ENCODE measurements at places on chromosomes 7 and 10.

GRCh38 chr10:71463111-71463510 lies 66.4 kb downstream of the CDH23 start:
- no peak for DNase-seq

GRCh38 chr7:11702938-11703337 lies 129.1 kb downstream of the THSD7A start:
- no peak for DNase-seq

- no peak for DNase-seq
Measured at GRCh38 chr7:135390829-135391228, 119.1 kb downstream of the CNOT4 start.

- DNase-seq, result peak; percentile 8
Measured at GRCh38 chr7:94510582-94511496, 1.2 kb downstream of the CASD1 start.

GRCh38 chr7:117041822-117042221 lies 88.5 kb downstream of the ST7 start:
- DNase-seq, result no peak

DNA sequence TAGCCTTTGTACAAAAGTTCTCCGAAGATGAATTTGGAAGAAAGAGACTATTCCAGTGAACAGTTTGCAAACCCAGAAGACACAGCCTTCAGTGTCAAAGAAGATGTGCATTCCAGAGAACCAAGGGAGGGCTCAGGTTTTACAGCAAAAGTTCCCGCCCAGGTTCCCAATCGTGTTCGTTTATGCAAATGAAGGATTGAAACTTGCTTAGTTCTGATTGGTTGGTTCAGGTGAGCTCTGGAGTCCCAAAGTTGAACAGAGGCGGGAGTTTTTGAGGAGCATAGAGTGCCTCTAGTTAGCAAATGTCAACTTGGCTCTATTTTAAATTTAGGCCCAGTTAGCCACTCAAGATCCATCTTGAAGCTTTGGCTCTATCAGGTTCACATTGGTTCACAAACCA lies 51.3 kb downstream of the TMEM270 start:
- DNase-seq, result no peak

DNA sequence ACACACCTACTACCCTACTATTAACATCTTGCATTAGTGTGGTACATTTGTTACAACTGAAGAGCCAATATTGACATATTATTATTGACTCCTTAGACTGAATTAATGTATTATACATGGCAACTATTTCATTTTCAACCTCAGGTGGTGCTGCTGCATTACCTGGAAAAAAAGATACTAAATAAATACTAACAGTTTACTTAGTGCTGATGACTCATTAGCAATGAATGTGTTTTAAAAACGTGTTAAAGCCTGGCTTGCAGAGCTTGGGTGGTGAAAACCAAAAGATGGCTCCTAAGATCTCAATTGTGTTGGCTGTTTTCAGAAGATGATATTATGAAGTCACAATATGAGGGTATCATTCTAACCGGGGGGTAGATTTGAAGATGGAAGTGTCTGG lies 34.8 kb downstream of the CFAP43 start:
- no peak for DNase-seq

DNA sequence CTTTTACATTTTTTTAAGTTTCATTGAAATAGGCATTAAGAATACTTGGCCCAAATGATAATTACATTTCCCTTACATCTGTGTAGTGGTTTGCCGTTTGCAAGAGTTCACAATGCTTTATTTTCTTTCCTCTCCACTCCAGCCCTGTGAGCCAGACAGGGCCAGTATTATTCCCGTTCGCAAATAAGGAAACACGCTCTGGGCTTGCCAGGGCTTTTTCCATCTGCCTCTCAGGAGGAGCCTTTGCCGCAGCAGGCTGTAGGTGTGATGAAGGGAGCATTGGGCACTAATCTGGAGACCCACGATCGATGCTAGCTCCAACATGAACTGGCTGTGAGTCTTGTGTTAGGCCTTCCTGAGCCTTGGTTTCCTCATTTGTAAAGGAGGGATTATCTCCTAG lies 154.4 kb downstream of the GALNT17 start:
- DNase-seq, result no peak

GRCh38 chr7:13282377-13282980 lies 595.0 kb downstream of the ARL4A start:
- no peak for DNase-seq

DNA sequence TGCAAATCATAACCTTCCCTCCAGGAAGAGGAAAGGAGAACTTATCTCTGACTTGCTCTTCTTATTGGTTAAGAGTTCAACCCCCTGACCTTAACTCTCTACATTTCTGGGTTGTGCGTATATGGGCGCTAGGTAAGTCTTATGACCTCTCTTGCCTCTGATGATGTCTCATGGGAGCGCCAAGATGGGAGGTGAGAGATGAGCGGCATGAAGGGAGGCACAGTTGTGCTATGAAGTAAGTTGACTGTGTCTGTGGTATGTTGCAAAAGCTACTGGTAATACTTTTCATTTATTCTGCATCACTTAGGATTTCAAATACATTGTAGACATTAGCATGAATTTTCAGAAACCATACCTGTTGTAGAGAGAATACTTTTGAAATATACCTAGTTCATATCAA lies 59.0 kb downstream of the EXOC6 start:
- no peak for DNase-seq

GRCh38 chr7:116524221-116524608 lies 621 bp upstream of the CAV1 start:
- no peak for DNase-seq

DNA sequence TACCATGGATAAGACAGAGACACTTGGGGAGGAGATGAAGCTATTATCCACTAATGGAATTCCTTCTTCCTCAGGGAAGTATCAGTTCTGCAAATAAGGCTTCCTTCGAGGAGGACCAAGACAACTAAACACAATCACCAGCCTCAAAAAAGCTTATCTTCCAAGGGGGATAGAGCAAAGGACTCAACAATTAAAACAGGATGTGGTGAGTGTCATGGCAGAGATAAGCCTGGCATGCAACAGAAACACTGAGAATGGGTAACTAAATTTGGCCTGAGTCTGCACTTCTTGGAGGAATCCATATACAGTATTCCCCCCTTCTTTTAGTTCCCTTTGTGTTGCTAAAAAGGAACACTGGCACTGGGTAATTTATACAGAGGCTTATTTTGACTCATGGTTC lies 1285.2 kb downstream of the GATA3 start:
- DNase-seq, result no peak

DNA sequence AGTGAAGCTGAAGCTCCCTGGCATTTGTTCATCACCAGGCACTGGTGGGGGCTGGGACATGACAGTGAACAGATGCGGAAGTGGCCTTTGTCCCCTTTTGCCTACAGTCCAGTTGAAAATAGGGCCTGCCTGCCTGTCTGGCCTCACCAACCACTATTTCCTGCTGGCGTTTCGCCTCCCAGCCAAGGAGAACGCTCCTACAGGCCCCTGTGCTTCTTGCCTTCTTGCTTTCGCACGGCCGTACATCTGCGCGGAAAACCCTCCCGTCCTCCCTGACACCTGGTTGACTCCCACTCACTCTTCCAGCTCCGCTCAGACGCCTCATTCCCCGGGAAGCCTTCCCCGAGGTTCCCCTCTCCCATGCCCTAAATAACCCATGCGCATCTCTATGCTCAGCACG lies 317.3 kb downstream of the PRPF18 start:
- no peak for DNase-seq

DNA sequence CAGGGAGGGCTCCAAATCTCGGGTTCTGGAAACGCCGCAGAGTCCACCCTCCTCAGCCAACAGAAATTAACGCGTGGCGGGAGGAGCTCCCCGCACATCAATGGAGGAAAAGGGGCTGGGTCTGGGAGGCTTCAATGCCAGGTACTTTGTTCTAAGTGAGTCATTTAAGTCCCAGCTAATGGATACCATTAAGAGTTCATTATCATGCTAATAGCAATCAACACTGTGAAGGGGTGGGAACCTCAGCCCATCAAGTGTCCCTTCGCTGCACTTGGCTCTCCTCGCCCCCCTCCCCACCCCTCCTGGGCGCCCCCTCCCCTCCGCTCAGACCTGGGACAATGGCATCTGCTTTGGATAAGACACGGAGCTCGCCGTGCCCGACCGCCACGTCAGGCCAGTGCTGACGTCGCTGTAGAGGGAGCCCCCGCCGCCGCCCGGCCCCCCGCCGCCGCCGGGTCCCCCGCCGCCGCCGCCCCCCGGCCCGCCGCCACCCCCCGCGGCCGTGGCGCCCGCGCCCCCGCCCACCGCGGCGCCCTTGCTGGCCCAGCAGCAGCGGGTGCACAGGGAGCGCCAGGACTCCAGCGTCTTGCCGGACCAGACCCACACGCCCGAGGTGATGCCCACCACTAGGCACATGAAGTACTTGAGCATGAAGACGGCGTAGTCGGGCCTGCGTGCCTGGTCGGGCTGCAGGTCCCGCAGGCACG lies 2.9 kb downstream of the FZD8 start:
- DNase-seq, result no peak

GRCh38 chr7:117715784-117716445 lies 157.3 kb downstream of the CTTNBP2 start:
- no peak for DNase-seq

- DNase-seq, result no peak
Measured at GRCh38 chr7:32916006-32916405, 24.4 kb upstream of the KBTBD2 start.

DNA sequence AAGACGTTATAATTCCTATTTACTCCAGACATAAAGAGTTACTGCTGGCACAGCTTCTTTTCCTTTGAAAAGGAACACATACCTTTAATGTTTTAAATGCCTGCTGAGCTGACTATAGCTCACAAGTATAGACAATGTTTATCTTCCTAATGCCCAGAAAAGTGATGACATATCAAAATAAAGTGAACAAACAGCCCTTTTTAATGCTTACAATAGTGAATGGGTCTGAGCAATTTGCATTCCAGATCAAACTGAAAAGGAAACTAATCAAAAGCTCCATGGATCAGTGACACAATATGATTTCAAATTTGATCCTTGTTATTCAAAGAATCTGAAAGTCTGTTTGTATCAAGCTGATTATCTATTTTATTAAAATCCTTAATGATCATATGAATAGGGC lies 233.6 kb upstream of the SEMA3E start:
- DNase-seq, result no peak

- DNase-seq, result no peak
Measured at GRCh38 chr10:4677296-4678021, 148.5 kb upstream of the AKR1E2 start.

- no peak for DNase-seq
Measured at GRCh38 chr7:158802535-158803366, 26.6 kb downstream of the ESYT2 start.

- DNase-seq, result no peak
Measured at GRCh38 chr7:111183321-111183720, 92.4 kb downstream of the LRRN3 start.

All from CD4-positive, alpha-beta T cell treated with Interleukin-1 beta for 1 hour (primary cell).